ENCODE measurements at places on chromosomes 3 and 15.

- DNase-seq: no peak
Observed at GRCh38 chr3:151305775-151306151, 10.9 kb downstream of the GPR87 start.

DNA sequence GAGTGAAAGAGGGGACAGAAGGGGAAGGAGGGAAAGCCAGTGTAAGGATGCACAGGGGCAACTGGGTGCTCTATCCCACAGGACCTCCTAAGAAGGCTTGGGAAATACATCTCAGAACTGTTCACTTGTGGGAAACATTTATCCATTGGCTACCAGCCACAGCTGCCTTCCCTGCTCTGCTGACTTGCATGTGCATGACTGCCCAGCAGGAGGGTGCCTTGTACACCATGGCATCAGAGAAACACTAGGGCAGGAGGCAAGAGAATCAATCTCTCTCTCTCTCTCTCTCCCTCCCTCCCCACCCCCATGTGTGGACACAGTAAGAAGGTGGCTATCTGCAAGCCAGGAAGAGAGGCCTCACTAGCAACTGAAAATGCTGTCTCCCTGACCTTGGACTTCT lies 62.9 kb upstream of the ZBTB38 start:
- DNase-seq: no peak

DNA sequence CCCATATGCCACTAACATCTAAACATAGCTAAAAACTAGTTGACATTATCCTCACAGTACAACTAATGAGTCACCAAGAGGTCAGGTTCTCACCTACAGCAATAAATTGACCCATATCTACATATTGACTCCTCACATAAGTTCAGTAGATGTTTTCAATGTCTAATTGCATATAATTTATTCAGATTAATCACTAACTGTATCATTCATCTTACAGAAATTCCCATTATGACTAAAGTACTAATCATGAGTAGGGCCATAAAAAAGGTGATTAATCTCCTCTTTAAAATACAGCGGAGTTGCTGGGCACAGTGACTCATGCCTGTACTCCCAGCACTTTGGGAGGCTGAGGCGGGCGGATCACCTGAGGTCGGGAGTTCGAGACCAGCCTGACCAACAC lies 82.4 kb upstream of the ST3GAL6 start:
- DNase-seq: no peak

DNA sequence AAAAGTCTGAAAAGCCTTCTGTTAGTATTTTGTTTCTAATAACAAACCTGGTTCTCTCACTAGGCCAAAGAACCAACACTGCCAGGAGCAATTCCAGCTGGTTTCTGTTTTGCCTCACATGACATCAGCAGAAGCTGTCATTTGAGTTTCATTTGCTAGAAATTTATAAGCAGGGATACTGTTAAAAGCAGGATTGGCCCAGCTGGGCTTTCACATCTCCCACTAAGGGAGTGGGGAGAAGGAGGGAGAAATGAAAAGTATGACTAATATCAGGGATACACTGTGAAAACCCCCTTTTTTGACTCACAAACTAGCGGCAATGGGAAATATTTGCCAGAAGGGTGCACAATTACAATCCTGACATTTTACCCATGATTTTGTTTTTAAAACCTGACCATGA lies 5.3 kb downstream of the CCDC80 start:
- no peak for DNase-seq

GRCh38 chr15:27398631-27399161 lies 427.7 kb downstream of the GABRG3 start:
- DNase-seq: no peak

DNA sequence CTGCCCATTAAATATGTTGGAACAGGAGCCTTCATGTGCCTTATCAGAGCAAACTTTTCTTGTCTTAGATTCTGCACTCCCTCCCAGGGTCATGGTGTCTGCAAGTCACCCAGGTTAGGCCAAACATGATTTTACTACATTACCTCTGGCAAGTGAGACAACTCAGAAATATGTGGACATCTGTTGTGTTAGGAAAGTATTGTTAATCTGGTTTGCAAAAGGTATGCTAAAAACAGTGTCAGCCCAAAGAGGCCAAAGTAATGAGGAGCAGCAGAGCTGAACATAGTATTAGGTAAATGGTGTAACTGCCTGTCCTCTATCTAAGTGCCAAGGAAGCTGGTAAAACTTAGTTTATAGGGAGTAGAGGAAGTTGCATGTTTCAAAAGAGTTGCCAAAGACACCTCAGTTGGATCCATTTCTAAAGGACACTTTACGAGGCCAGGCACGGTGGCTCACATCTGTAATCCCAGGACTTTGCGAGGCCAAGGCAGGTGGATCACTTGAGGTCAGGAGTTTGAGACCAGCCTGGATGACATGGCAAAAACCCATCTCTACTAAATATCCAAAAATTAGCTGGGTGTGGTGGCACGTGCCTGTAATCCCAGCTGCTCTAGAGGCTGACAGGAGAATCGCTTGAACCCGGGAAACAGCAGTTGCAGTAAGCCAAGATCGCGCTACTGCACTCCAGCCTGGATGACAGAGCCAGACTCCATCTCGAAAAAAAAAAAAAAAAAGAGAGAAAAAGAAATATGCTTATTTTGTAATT lies 22.5 kb upstream of the PPIB start:
- DNase-seq: no peak

- DNase-seq: no peak
Observed at GRCh38 chr3:72887343-72887704, 522 bp upstream of the GXYLT2 start.

DNA sequence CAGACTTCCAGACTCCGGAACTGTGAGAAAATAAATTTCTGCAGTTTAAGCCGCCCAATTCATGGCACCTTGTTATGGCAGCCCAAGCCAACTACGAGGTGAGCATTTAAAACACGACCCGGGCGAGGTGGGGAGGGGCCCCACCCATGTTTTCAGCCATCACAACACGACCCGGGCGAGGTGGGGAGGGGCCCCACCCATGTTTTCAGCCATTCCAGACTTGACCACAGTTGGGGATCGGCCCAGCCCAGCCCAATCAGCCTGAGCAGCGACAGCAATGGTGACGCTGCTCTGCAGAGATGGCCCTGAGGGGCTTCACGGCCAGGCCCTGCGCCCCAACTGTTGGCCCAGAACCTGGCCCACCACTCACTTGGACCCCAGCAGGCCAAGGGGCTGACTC lies 93.1 kb downstream of the ATP10A start:
- DNase-seq: no peak

GRCh38 chr15:93488296-93488713 lies 399.3 kb upstream of the RGMA start:
- no peak for DNase-seq

GRCh38 chr3:157063469-157063868 lies 96.5 kb downstream of the CCNL1 start:
- no peak for DNase-seq

DNA sequence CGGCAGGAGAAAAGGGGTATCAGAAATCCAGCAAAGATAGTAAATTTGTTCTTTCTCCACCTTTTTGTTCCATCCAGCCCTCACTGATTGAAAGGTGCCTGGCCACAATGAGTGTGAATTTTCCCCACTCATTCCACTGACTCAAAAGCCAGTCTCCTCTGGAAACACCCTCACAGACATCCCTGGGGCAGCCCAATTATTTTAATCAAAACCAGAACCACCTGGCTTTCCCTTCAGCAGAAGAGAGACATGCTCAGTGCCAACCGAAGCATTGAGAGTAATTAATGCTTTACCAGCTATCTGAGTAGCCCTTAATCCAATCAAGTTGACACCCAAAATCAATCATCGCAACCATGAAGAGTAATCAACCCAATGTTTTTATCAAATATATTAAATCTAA lies 1129.6 kb upstream of the GBE1 start:
- DNase-seq: no peak

GRCh38 chr15:88467935-88468528 lies 524 bp downstream of the MRPS11 start:
- no peak for DNase-seq

- no peak for DNase-seq
Observed at GRCh38 chr3:81761904-81762580, 597 bp upstream of the GBE1 start.

All from RWPE2 (cell line).